Activated CD4-positive, alpha-beta T cell treated with anti-CD3 and anti-CD28 coated beads, Interleukin-2, amount 10 ng/mL, durations not matched to agents 24 days and 14 days (primary cell): ENCODE measurements at places on chromosomes 4 and X. TPM values are rescaled to one million over a fixed set of nuclear protein-coding genes. Genes with fewer than 3 reads are reported as not detected.

DNA sequence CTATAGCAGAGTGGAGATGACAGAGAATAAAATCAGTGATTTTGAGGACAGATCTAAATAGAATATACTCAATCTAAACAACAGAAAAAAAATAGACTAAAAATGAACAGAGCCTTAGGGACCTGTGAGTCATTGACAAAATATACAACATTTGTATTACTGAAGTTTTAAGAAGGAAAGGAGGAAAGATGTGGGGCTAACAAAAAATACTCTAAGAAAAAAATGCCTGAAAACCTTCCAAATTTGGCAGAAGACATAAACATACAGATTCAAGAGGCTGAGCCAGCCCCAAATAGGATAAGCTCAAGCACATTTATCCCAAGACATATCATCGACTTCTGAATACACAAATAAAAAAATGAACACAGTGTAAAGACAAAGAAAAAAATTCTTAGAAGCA, 123.6 kb upstream of the INTU start:
- no peak for DNase-seq

DNA sequence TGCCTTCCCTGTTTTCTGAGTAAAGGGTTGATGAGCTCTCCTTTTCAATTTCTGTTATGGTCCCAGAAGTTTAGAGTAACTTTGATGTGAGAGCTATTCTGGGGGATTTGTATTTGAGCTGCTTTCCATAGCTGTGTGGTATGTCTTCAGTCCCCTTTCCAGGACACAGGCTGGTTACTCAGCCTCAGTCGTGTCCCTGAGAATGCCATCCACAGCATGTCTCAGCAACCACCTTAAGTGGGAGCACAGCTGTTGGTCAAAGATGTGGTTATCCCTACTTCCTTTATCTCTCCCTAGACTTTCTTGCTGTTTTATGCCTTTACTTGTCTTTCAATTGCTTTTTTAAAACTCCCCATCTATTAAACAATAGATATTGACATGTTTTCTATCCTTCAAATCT, 37.8 kb downstream of the RNF175 start:
- DNase-seq: no peak

- DNase-seq: no peak
These were observed 3.8 kb downstream of the VEGFC start for GRCh38 chr4:176788971-176789370.

Gene CYTL1
- total RNA-seq: not detected in 2 replicates

DNA sequence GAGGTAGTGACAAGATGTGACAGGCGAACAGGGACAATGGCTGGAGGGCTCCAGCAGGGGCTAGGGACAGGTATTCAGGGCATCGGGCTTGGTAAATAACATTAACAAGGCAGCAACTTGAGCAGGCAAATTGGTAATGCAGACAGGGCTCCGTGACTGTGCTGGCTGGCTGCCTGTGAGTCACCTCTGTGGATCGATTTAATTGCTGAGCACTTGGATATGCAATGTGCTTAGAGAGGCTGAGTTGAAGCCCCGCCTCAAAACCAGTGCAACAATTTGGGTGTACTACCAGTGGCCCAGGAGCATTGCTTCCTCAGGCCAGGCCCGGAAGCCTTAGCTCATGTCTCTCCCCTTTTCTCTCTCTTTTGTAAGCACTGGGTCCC, 19.5 kb downstream of the CNGA2 start:
- DNase-seq: no peak

Gene PPP4R3C
- not detected in 2 replicates for total RNA-seq

- no peak for DNase-seq
These were observed at the start of gene DCAF12L1 for GRCh38 chrX:126552313-126553022. DCAF12L1 (minus strand) TSS chrX:126552814; CDS start chrX:126552608, 206 bp downstream.

- DNase-seq: no peak
These were observed 41.9 kb downstream of the ARHGEF38 start for GRCh38 chr4:105594099-105595010.

- DNase-seq: peak; percentile 85
These were observed 7.6 kb downstream of the DLG3 start for GRCh38 chrX:70452143-70452733.

DNA sequence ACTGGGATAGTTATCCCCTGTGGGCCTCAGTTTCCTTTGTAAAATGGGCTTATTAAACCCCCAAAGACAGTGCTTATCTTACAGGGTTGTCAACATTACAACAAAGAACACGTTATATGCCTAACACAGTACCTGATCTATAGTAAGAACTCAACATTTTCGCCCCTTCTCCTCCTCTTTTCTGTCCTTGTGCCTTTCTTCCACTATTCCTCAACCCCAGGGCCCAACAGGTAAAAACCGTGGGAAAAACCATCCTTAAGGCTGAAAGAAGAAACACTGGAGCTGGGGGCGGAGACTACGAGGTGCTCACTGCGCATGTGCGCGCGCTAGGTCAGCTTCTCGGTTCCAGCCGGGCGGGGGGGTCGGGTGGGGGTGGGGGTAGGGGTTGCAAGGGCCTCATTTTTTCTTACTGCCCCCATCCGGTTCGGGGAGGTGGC, 426 bp upstream of the XIAP start:
- DNase-seq: no peak

Gene RHOXF1
- total RNA-seq: not detected in 2 replicates

DNA sequence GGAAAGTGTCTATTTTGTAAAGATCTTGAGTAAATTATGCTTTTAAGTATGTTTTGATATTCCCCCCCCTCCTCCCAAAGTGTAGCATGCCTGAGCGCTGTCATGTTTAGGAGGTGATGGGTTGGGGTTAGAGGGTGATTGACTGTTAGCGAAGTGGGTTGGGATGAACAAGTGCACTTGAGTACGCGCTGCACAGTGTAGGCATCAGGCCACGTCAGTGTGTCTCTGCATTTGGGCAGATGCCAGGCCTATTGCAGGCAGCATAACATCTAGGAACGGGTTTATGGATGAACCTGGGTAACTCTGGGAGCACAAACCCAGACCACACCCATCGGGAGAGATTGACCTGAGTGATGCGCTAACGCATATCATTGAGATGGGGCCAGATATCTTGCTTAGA, 111.2 kb downstream of the TBL1X start:
- DNase-seq: no peak

DNA sequence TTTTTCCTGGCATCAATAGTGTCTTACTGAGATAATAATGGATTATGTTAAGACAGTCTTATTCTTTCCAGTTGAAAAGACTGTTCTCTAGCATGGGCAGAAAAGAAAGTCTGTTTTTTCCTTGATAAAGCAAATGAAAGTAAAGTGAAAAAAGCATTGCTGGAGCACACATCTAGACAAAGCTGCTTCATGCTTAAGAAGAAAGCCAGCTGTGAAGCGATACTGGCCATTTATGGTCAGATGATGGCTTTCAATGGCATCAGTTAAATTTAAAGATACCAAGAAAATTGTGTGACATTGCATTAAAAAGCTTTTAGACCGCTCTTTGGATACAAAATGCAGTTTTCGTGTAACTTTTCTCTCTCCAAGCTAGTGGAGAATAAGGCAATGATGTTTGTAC, 242.1 kb upstream of the TRAM1L1 start:
- no peak for DNase-seq

DNA sequence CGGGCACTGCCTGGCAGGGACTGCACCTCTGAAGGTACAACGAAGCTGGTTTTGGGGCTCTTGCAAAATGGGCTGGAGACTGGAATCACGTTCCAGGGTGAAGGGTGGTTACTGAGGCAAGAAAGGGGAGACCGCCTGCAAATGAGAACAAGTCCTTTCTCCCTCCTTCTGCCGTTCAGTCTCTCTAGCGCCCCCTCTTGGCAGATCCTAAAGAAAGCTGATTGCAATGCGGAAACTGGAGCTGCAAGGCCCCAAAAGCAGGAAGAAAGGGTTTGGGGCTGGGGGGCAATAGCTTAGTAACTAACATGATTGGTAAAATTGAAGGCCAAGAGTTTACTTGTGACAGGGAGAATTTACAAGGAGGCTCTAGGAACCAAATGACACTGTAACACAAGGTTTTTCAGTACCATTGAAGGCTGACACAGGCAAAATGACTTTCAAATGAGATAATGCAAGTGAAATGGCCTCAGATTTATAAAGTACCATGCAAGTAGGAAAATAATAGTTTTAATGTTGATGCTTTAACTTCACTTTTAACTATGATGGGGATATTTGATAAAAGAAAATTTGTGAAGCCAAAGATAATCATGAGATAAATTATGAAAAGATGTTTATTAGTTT, 222.7 kb upstream of the HAND2 start:
- DNase-seq: peak; percentile 77

DNA sequence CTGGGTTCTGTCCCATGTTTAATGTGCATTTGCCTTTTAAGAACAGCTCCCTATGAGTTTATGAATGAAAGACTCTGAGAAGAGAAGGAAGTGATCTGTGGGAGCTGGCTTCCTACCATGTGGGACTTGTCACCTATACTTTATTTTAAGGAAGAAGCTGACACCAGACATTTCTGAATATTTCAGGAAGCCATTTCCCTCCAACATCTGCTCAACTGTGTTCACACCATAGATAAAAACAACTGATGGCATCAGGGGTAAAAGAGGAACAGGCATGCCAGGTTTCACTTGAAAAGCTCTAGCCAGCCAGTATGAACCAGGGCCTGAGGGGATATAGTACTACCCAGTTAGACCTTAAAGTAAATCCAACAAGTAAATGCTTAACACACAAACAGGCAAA, 116.0 kb downstream of the COL4A6 start:
- no peak for DNase-seq

- DNase-seq: no peak
These were observed at the start of gene LDB2 for GRCh38 chr4:16897991-16898827. LDB2 (minus strand) TSS chr4:16898645.

- DNase-seq: no peak
These were observed 117.6 kb downstream of the FGF16 start for GRCh38 chrX:77564823-77565222.

Gene SULT1B1
- 0.19 and 0.23 TPM in 2 replicates for total RNA-seq

Gene EPGN
- total RNA-seq: not detected in 2 replicates

- no peak for DNase-seq
These were observed 29.0 kb upstream of the SLC2A9 start for GRCh38 chr4:10050261-10050661.
